ENCODE measurements at places on chromosomes 7 and 10. TPM values are rescaled to one million over a fixed set of nuclear protein-coding genes. Genes with fewer than 3 reads are reported as not detected.

The HMX2 gene
- not detected for total RNA-seq

The ACHE gene
- total RNA-seq = 0.24 TPM

The LGI1 gene
- not detected for total RNA-seq

The GIMAP8 gene
- total RNA-seq = under 0.01 TPM

The CROT gene
- 13.0 TPM for total RNA-seq

The VWC2 gene
- total RNA-seq = not detected

The WDFY4 gene
- under 0.01 TPM for total RNA-seq

The AOAH gene
- not detected for total RNA-seq

The NEBL gene
- total RNA-seq = 9.2 TPM

The SEMA3D gene
- total RNA-seq = not detected

The SPAM1 gene
- not detected for total RNA-seq

The TACR2 gene
- not detected for total RNA-seq

The CPN1 gene
- not detected for total RNA-seq

The FKBP6 gene
- not detected for total RNA-seq

The FAM13C gene
- total RNA-seq = 0.24 TPM

The STOX1 gene
- total RNA-seq = 0.21 TPM

The HGF gene
- under 0.01 TPM for total RNA-seq

The ETV1 gene
- 0.43 TPM for total RNA-seq

The ACSM6 gene
- not detected for total RNA-seq

The ANKRD30A gene
- total RNA-seq = not detected

The OR13A1 gene
- total RNA-seq = under 0.01 TPM

The PDE6C gene
- not detected for total RNA-seq

The ARHGAP22 gene
- 29.4 TPM for total RNA-seq

The MAT1A gene
- under 0.01 TPM for total RNA-seq

The VAX1 gene
- total RNA-seq = not detected

The RSPH10B2 gene
- total RNA-seq = not detected

The OR2A12 gene
- not detected for total RNA-seq

The AGR2 gene
- total RNA-seq = 279 TPM

The ZNF33A gene
- 21.5 TPM for total RNA-seq

The LDB3 gene
- total RNA-seq = not detected

The CYP2E1 gene
- total RNA-seq = 2.7 TPM

The AP3M1 gene
- total RNA-seq = 23.4 TPM

The OR2A42 gene
- not detected for total RNA-seq

The OR2A7 gene
- 1.7 TPM for total RNA-seq

The MYH16 gene
- total RNA-seq = under 0.01 TPM

The NUTM2D gene
- 4.9 TPM for total RNA-seq

The SEMA3E gene
- total RNA-seq = under 0.01 TPM

The SPDYE6 gene
- not detected for total RNA-seq

The NKX6-2 gene
- not detected for total RNA-seq

The C7orf57 gene
- 0.21 TPM for total RNA-seq

The PDIA4 gene
- total RNA-seq = 409 TPM
